ENCODE measurements at places on chromosomes 7 and 10. TPM values are rescaled to one million over a fixed set of nuclear protein-coding genes. Genes with fewer than 3 reads are reported as not detected.

AKR1C8 gene
- total RNA-seq: not detected

DDX21 gene
- 169 TPM for total RNA-seq

PAPOLB gene
- 0.40 TPM for total RNA-seq

TRIL gene
- total RNA-seq: 0.12 TPM

CALCR gene
- total RNA-seq: not detected

GRCh38 chr7:91866599-91867148 is 13.8 kb downstream of the MTERF1 start:
- no peak for DNase-seq

- peak; percentile 83 for DNase-seq
Measured at GRCh38 chr7:129949292-129950133, 3.2 kb downstream of the UBE2H start.

DNA sequence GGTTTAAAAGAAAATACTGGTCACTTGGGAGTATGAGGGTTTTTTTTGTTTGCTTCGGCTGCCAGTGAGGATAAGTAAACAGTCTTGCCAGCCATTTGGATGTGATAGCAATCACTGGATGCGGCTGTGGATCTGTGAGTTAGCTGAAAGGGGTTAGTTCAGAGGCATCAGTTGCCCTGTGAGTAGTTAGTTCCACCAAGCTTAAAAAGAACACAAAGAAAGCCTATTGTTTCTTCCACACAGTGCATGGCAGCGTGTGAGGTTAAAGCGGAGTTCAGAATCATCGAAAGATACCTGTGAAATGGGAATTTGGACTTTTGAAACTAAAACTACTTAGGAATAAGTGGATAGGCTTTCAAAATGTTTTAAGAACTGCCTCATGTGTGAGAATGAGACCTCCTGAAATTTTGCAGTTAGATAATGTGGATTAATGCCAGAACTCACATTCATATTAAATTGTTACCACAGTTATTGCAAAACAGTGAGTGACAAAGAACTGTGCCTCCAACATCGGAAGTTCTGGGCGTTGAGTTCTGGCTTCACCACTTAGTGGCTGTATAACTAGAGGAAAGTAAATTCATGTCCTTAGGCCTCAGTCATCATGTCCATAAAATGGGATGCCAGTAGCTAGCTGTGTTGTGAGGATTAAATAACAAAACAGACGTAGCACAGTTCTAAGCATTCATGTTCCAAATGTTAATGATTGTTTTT is 31.3 kb downstream of the KIAA1217 start:
- DNase-seq: no peak

DNA sequence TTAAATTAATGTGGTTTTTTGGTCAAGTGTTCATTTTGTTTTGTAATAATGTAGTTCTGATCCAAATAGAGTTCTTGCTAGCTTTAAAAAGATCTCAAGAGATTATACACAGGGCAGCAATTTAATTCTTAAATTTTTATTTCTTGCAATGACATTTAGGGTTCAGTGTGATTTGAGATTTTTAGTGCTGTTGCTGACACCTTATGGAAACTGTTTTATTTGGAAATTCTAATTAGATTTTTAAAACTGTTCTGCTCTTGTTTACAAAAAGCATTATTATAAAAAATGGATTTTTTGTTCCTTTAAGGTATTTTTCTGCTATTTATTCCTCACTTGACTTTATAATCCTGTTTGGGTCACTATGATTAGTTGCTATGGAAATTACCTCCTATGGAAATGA is 72.1 kb downstream of the RTKN2 start:
- no peak for DNase-seq

DNA sequence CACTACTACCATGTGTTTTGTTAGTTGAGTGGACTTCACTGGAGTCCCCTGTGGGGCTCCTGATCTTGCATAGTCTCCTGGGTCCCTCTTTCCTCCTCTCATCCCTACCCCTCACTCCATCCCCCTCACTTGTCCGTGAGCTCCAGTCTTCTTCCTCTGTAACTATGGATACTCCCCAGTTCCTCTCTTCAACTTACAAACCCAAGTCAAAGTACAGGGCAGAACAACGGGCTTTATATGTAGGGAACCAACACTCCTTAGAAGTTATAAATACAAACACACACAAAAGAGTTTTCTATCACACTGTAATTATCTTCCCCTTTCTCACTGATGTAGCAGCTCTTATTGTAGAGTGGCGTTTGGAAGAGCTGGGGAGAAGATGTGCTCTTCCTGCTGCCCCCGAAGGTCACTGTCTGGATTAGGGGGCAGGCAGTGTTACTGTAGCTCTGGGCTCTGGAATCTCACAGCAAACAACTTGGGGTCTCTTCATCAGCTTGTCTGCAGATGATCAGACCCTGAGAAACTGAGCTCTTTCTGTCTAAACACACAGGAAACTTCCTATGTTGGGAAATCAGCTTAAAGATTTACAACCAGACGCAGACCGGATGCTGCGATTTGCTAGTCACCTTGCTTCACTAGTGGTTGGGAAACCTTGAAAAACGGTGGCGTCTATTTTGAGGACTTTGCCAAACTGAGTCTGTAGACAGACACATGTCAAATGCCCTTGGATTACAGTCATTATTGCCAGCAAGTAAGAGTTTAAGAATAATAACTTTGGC is 13.6 kb downstream of the SNX10 start:
- no peak for DNase-seq

GRCh38 chr10:9819756-9820494 is 1197.7 kb upstream of the CELF2 start:
- no peak for DNase-seq

DNA sequence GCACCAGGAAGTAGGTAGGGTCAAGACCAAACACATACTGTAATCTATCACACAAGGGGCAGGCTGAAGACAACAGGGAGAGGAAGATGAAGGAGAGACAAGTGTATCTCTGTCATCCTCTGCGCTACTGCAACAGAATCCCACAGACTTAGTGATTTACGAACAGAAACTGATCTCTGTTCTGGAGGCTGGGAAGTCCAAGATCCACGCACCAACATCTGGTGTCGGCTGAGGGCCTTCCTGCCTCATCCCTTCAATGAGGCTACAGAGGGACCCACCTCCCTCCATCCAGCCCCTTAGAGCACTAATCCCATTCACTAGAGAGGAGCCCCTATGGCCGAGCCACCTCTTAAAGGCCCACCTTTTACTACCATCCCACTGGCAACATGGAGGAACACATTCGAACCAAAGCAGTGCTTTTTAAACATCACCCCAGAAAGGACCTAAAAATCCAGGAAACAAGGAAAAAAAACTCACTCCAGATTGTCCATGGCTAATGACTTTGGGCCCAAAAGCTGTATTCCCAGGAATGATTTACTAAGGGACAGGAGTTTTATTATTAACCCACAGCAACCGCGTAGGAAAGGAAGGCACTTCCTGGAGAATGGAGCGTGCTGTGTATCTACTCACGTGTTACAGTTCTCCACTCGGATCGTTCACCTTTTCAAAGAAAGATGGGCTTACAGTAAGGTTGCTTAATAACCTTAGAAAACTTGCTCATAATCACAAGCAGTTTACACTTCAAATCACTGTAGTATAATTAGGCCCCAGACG is 4.2 kb downstream of the BNIP3 start:
- no peak for DNase-seq
